Mesothelial cell of epicardium (in vitro differentiated cells): ENCODE measurements at places on chromosomes 13 and 19.
A peak's percentile ranks its signal among the peaks of the same experiment; 100 is the strongest.

- no peak for DNase-seq
Measured at GRCh38 chr19:5968431-5969373, 9.2 kb downstream of the RANBP3 start.

DNA sequence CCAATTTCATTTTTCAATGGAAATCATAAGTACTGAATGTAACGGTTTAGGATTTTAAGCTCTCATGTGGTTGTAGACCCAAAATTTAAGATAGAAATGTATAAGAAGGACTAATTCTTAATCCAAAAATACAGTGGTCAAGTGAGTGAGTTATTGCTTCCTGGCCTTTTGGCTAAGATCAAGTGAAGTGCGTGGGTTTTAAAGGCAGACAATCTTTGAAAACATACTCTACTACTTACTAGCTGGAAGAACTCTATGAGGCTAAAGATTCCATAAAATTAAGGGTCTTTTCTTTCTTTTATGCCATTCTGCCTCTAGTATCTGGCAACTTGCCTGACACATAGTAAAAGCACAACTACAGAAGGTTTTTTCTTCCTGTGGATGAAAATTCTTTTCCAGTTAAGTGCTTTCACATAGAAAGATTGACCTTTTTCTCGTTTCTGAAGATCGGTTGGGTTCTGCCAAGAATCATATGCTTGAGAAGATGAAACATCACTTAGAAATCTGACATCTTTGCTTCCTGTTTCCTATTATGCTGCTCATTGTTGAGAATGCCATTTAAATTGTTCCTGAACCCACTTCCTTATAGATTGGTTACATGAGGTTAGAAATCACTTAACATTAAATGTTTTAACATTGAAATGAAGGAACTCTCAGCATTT, 26.4 kb upstream of the SCEL start:
- DNase-seq, result no peak

GRCh38 chr19:54462655-54463530, 685 bp downstream of the LENG9 start:
- peak; percentile 68 for DNase-seq

- no peak for DNase-seq
Measured at GRCh38 chr13:71751073-71751472, 115.9 kb downstream of the DACH1 start.

- DNase-seq, result no peak
Measured at GRCh38 chr13:42384265-42384664, 112.3 kb downstream of the AKAP11 start.

GRCh38 chr13:74048756-74049155, 85.4 kb downstream of the KLF12 start:
- DNase-seq, result no peak

GRCh38 chr13:66958611-66959010, 271.5 kb downstream of the PCDH9 start:
- no peak for DNase-seq

DNA sequence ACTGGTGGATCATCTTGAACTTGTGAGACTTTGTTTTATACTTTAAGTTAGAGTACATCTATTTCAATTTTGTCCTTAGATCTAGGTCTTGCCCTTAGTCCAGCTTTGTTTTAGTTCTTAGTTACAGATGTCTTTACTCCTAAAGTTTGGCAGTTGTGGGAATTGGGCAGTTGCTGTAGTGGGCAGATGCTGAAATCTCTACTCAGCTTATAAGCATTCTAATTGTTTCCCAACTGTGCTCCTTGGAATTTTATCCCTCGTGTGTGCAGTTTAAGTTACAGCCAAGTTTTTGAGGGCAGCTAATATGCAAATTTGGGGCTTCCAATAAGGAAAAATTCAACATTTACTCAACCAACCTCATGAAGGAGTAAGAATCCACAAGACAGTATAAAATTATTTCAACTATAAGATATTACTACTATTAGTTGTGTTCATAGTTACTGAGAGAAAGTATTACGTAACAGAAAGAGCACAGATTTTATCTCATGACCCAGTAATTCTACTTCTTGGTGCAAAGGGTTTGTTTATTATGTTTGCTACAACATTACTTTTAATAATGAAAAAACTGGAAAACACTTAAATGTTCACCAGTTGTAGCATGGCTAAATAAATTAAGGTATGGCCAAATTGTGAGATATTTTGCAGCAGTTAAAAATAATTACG, 32.9 kb downstream of the CCDC122 start:
- DNase-seq, result no peak

GRCh38 chr19:51219307-51219706, 5.6 kb upstream of the CD33 start:
- no peak for DNase-seq

DNA sequence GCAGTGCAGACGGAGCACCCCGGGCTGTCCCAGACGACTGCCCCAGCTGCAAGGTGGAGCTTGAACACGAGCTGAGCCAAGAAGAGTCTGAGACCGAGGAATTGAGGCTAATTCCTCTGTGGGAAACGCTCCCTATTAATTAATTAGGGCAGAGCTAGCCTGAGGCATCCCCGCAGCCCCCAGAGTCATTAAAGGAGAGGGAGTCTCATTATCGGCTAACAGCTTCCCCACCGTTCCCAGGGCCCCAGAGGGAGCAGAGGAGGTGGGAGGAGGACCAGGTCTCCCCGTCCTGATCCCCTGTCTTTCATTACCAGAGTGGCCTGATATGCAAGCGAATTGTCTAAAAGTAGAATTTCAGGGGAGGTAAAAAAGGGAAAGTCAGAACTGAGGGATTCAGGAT, 13.1 kb upstream of the SLC1A6 start:
- DNase-seq, result no peak

- DNase-seq, result no peak
Measured at GRCh38 chr13:31301119-31301518, 101.3 kb downstream of the B3GLCT start.

- no peak for DNase-seq
Measured at GRCh38 chr13:49435992-49436391, 7.9 kb downstream of the CAB39L start.

DNA sequence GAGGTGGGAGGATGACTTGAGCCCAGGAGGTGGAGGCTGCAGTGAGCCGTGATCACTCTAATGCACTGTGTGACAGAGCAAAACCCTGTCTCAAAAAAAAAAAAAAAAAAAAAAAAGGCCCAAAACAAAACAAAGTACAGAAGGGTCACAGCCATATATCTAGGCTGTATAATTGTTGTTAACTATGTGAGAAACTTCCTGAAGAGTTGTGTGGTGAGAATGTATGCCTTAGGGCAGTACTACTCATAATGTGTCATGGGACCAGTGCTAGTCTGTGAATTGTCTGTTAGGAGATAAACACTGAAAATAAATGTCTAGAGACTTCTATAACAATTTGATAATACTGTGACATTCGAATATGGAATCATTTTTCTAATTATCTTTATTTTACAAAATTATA, 43.1 kb downstream of the PAN3 start:
- DNase-seq, result no peak

DNA sequence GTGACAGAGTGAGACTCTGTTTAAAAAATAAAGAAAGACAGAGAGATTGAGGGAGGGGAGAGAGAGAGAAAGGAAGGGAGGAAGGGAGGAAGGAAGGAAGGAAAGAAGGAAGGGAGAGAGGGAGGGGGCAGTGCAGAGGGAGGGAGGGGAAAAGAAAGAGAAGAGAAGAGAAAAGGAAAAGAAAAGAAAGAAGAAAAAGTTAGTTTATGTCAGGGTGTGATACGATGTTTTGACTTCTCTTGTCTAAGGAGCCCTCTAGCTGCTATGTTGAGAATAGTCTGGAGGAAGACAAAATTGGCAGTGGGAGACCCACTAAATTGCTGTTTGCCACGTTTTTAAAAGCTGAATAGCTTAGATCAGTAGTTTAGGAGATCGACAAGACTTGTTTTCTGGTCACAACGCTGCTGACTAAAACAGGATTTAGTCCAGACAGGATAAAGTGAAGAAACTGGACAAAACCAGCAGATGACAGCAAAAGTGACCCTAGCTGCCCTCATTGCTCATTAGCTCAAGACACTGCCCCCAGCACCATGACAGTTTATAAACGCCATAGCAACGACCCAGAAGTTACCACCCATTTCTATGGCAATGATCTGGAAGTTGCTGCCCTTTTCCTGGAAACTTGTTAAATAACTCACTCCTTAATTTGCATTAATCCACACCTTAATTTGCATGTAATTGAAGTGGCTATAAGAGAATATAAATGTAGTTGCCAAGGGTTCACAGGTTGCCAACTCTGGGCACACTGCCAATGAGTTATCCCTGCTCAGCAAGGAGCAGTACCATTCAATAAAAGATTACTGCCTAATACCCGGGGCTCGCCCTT, 11.1 kb downstream of the TEX101 start:
- no peak for DNase-seq

- no peak for DNase-seq
Measured at GRCh38 chr19:38394488-38394887, 6.0 kb downstream of the SPRED3 start.

DNA sequence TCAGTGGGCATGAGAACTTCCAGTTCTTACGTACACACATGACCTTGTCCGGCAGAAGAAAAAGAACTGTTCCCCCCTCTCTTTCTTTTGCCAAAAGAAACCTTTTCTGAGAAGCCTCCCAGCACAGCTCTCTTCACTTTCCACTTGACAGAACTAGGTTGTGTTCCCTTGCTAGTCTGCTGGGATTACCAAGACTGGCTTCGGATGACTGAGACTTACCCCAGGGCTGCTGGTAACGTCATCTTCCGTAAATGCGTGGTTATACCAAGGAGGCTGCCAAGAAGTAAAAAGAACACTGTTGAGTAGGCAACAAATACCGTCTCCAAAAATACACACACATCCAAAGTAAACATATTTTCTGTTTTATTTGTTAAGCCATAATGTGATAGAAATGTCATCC, 908.2 kb downstream of the EFNB2 start:
- no peak for DNase-seq

DNA sequence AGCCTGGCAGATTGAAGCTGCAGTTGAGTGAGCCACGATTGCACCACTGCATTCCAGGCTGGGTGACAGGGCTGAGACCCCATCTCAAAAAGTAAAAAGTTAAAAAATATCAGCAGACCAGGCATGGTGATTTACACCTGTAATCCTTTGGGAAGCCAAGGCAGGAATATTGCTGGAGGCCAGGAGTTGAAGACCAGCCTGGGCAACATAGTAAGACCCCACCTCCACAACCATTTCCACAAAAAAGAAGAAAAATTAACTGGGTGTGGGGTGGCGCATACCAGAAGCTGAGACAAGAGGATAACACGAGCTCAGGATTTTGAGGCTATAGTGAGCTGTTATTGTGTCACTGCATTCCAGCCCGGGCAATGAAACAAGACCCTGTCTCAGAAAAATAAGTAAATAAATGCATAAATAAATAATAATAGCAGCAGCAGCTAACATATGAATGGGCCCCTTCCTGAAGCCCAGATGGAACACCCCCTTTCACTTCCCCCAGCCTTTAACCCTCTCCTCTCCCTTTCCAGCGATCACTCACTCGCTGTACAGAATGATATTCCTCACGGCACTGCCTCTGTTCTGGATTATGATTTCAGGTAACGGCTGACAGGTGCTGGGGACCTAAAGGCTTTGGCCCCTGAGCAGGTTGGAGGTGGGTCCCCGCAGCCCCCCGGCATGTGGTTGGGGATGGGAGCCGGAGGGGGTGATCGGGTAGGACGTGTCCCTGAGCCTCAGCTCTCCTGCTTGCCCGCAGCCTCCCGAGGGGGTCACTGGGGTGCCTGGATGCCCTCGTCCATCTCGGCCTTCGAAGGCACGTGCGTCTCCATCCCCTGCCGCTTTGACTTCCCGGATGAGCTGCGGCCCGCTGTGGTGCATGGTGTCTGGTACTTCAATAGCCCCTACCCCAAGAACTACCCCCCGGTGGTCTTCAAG, 3.2 kb downstream of the MAG start:
- DNase-seq, result no peak

GRCh38 chr13:29887686-29888085, 37.3 kb upstream of the UBL3 start:
- DNase-seq, result no peak

DNA sequence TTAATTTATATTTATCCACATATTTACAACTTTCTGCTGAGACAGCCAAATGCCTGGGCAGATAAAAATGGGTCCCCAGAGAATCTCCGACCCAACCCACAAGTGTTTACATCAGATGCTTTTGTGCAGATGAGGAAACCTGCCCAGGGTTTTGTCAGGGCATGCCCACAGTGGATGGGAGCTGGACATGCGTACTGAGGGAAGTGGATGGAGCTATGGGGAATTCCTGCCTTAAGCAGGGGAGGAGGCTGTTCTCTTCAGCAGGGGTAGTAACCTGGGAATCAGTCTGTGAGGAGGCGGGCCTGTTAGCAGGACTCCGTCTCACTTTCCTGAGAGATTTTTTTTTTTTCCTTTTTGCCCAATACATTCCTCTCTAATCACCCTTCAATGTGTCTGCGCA, 122.9 kb downstream of the RFC3 start:
- no peak for DNase-seq

DNA sequence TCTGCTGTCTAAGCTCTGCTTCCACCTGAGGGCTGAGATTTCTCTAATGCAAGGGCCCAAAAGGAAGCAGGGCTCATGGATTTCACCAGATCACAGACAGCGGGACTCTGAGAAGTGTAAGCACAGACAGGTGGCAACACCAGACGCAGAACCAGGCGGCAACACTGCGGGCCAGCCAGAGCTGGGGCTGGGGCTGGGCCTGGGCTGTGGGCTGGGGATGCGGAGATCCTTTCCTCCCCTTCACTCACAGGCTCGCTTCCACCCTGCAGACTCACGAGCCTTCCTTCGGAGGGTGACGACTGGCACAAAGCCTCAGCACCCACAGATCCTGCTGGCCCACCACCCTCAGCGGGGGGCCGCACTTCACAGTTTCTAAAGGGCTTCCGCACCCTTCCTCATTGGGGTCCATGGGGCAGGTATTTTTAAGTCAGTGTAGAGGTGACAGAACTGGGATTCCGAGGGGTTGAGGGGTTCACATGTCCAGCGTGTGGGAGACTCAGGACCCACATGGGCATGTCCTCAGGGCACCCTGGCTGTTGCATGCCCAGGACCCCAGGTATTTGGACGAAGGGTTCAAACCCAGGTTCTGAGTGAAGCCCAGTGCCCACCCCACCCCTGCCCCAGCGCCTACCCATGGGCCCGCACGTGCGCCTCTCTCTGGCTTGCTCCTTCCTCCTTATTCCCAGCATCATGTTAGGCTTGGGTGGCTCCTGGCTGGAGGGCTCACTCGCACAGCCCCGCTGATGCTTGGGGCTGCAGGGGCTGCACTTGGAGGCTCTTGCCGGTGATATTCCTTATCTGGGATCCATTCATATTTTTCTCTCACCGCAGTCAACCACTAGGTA, 137.3 kb upstream of the GPR12 start:
- DNase-seq, result no peak

- DNase-seq, result no peak
Measured at GRCh38 chr13:29703421-29703820, 107.9 kb upstream of the SLC7A1 start.

DNA sequence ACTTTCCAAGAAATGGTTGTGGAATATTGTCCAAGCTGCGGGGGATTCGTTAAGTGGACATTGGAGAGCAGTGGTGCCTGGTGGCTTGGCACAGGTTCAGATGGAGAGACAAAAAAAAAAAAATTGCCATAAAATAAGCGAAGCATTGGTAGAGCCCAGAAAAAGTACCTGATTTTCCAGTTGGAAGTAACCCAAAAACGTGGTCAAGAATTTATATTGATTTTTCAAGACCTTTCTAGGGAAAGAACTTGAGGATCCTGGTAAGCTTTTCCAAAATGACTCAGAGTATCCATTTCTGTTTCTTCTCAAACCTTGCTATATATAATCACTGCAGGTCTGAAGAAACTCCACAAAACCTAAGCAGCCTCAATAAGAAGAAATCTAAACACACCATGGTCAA, 94.6 kb downstream of the ING1 start:
- no peak for DNase-seq
